ENCODE measurements at places on chromosomes 12 and 14.

GRCh38 chr12:39127401-39127800 lies 222.0 kb upstream of the CPNE8 start:
- no peak for DNase-seq

GRCh38 chr12:102917026-102917787 lies at the start of gene PAH:
PAH (minus strand) TSS chr12:102917244; CDS start chr12:102917130, 114 bp downstream.
- no peak for DNase-seq

GRCh38 chr14:34224221-34224620 lies 237.8 kb downstream of the SPTSSA start:
- no peak for DNase-seq

- DNase-seq = no peak
These were observed 156.0 kb downstream of the LRIG3 start for GRCh38 chr12:58764100-58764953.

DNA sequence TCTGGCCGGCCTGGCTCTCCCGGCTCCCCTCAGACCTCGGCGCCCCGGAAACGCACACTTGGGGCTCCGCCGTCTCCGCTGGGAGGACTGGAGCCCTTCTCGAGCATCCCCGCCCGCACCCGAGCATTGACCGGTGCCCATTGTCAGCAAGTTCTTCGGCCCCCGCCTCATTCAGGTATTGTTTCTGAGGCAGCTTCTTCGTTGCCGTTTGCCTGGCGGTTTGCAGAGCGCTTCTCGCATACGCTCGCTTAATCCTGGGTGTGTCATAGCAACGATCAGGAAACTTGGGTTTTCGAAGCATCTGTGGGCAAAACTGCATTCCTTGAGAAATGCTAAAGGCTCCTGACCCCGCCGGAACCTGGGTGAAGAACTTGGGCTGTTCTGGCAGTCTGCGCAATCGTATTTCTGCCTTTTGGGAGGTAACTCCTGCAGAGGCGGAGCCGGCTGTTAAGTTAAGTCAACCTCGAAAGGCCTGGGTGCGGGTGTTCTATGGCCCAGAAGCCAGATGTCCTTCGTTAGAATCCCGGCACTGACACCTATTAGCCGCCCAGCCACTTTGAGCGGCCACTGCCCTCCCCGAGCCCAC lies 518 bp downstream of the GSKIP start:
- DNase-seq = peak; percentile 32

GRCh38 chr12:75960954-75961661 lies 70.5 kb downstream of the PHLDA1 start:
- DNase-seq = no peak

- DNase-seq = no peak
These were observed 54.6 kb upstream of the ARHGAP5 start for GRCh38 chr14:32022525-32022924.

DNA sequence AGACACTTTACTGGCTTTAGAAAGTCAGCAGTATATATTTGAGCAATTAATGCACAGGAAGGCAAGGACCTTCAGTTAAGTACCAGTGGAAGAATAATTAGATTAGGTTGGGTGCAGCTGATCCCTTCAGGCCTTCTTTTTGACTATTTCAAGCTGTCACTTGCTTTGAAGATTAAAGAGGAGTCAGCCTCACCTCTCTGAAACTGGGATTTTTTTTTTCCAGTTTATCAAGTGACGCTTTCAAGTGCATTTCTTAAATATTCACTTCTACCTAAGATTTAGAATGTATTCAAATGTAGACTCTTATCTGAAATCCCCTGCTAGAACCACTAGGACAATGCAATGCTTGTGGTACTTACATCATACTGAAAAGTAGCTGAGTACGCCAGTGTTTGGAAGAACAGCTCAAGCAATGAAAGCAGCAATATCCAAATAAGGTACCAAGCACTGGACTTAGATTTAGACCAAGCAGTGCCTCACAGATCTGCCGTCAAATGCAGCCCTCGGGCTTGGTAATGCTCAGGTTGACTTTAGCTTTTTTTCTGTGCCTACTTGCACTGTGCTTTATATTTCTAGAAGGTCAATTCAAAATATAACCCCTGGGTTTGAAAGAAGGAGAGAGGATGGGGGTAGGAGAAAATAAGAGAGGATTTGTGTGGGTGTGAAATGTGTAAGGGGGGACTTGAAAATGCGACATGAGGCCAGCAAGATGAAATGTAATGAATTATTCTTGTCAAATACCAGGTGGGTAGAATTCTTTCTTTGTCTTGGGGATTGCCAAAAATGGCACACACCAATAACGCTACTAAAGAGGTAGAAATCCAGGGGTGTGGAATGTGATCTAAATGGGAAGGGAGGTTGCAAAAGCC lies 3.7 kb upstream of the FERMT2 start:
- DNase-seq = no peak

DNA sequence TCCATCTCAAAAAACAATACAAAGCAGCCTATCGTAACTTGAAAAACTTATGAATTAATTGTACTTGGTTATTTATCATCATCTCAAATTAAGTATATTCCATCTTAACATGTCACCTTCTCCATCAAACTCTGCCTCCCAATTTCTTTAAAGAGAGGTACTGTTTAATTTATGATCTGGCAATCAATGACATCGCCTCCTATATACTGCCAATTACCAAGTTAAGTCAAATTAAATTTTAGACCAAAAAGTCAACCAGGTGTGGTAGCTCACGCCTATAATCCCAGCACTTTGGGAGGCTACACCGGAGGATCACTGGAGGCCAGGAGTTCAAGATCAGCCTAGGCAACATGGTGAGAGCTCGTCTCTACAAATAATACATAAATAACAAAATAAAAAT lies 37.7 kb downstream of the HECTD1 start:
- DNase-seq = no peak

DNA sequence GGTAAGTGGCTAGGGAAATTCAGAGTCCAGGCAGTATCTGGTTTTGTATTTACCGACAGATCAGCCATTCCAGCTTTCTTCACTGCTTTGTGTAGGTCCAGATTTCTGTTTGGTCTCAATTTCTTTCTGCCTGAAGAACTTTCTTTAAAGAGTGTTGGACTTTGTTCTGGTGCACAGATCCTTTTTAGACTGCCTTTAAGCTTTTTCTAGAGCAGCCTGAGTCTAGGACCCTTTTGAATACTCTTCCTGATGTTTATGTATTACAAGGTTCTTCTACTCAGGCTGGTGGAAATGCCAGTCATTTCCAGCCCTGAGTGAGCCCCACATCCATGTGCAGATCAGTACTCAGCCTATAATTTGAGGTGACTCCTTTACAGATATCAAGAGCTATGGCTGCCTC lies 54.7 kb downstream of the DAAM1 start:
- DNase-seq = no peak

GRCh38 chr14:55180434-55180833 lies 11.0 kb downstream of the DLGAP5 start:
- no peak for DNase-seq

DNA sequence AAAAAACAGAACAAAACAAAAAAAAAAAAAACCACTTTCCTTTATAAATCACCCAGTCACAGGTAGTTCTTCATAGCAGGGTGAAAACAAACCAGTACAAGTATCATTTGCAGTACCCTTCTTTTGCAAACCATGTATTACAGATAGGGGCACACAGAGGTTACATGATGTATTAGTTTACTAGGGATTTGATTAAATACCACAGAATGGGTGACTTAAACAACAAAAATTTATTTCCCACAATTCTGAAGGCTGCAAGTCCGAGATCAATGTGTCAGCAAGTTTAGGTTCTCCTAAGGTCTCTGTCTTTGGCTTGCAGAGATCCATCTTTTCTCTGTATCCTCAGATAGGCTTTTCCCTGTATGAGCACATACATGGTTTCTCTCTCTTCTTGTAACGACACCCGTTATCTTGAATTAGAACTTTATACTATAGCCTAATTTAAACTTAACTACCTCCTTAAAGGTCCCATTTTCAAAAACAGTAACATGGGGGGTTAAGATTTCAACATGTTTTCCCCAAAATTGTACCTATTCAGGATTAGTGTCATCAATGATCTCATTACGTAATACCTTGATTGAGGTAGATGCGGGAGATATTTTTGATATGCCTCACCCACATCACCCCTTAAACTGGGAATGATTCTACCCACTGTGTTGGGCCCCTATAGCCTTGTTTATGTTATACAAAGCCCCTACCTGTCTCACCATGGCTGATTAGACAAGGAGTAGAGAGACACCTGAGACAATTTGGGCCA lies 3.5 kb upstream of the CEP128 start:
- no peak for DNase-seq

DNA sequence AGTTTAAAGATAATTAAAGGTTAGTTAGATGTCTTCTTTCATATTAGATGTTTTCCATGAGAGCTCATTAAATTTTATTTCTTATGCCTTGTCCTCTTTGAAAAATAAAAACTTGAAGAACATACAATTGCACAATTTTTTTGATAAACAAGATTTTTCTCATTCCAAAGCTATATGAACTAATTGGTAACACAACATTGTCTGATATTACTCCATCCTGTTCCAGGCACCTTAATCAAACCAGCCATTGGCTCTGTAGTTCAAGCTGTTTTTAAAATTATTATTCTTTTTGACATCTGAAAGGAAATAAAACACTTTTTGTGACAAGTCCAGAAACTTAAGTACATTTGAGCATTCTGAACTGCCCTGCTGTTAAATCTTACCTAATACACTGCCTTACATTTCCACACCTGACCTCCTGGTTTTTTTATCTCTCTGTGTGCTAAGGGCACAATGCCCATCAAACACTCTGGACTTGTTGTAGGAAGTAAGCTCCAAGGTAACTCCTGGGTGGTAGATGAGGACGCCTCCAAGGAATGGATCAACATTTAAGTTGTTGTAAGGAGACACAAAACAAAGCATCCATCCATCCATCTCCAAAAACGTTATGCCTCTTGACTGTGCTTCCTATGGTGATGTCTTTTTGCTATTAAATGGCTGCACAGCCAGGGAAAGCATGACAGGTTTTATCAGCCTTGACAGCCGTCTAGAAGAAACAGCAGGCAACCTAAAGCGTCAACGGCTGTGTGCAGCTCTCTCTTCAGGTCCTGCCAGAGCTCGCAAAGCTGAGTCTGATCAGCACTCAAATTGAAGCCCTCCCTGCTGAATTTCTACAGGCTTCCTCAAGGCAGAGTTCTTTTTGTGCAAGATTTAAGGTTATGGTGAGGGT lies 449.9 kb upstream of the FLRT2 start:
- DNase-seq = no peak

GRCh38 chr14:35855876-35856481 lies 29.8 kb downstream of the BRMS1L start:
- no peak for DNase-seq

- DNase-seq = no peak
These were observed 20.1 kb downstream of the PLBD1 start for GRCh38 chr12:14547571-14547970.

DNA sequence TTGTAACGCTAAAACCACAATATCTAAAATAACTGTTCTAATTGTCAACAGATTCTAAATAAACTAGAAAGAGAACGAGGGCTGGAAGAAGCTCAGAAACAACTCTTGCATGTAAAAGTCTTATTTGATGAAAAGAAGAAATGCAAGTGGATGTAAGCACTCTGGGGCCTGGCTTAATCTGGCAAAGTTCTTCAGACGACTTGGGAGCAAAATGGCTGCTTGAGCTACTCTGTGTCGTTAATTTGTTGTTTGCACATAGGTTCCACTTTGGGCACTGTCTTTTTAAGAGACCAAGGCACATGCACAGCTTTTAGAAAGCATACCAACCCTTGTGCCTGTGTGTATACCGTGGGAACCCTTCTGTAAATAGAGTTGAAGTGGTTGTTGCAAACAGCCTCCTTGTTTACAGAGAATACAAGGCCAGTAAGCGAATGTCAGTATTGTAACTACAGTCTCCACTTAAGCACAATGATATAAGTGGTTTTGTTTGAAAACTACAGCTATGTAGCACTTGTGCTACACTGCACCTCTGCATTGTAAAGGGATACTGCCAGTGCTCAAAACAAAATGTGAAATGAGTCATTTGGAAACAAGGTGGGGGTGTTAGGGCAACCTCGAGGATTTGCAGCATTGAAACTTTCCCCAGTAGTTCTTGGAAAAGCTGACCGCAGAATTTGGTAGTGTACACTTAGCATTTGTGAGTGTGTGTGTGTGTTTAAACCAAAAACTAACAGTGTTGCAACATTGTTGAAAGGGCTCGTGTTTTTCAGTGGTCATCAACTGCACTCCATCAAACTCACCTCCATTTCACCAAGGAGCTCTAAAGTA lies 154.3 kb downstream of the CEP83 start:
- DNase-seq = no peak

GRCh38 chr14:47549886-47550285 lies 125.5 kb downstream of the MDGA2 start:
- DNase-seq = no peak

DNA sequence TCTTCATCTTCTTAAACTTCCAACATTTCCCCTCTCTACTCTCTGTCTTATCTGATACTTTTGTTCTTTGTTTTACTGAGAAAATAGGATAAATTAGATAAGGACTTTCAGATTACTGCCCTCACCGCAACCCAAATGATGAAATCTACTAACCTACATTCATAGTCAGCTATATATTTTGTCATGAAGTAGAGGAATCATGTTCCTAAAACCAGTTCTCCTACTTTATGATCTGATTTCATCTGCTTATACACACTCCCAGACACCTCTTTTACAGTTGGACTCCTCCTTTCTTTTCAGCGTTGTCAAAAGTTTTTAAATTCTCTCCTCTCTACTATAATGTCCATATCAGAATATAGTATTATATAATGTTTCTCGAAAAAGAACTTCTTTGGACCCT lies 29.7 kb downstream of the MGAT4C start:
- no peak for DNase-seq

GRCh38 chr12:108090107-108090899 lies 38.8 kb upstream of the WSCD2 start:
- no peak for DNase-seq

DNA sequence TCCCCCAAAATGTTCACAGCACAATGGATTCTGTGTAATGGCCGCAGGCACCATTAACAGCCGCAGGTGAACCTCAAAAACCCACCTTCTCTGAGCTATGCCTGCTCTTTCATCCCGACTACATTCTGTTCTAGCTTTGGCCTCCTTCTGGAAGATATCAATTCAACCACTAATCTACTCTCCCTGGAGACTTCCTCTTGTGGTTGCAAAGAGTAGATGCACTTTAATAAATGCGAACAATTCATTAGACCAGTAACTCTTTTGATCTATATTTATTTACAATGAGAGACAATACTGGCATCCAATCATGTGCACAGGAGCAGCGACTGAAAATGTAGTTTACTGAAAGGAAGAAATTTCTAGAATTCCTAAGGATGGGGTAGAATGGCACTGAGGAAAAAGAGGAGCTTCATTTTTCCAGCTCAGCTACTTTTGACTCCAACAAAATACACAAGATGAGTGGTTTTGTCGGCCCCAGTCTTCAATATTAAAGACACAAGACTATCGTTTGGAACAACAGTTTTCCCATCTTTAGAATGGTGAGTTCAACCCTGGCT lies 5.3 kb downstream of the GRIN2B start:
- DNase-seq = no peak

DNA sequence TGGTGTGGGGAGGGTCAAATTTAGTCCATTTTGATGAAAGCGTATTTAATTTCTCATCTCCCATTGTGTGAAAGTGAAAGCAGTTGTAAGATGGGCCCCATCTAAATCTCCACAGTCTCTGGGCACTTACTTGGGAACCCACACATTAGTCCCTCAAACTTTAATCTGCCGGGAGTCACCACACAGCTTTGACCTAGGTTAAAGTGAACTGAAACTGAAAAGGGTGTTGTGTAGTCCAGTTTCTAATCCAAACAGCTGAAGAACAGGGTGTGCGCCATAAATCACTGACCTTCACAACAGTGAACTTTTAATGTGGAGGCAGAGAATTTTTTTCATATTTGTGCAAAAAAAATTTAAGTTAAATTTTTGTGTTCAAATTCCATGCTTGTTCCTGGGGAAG lies 48.4 kb upstream of the PTPRO start:
- DNase-seq = no peak

Data from activated CD4-positive, CD25-positive, alpha-beta regulatory T cell (primary cell).